Mesenchymal stem cell (in vitro differentiated cells and primary cell): ENCODE measurements at places on chromosomes 16 and 17.

DNA sequence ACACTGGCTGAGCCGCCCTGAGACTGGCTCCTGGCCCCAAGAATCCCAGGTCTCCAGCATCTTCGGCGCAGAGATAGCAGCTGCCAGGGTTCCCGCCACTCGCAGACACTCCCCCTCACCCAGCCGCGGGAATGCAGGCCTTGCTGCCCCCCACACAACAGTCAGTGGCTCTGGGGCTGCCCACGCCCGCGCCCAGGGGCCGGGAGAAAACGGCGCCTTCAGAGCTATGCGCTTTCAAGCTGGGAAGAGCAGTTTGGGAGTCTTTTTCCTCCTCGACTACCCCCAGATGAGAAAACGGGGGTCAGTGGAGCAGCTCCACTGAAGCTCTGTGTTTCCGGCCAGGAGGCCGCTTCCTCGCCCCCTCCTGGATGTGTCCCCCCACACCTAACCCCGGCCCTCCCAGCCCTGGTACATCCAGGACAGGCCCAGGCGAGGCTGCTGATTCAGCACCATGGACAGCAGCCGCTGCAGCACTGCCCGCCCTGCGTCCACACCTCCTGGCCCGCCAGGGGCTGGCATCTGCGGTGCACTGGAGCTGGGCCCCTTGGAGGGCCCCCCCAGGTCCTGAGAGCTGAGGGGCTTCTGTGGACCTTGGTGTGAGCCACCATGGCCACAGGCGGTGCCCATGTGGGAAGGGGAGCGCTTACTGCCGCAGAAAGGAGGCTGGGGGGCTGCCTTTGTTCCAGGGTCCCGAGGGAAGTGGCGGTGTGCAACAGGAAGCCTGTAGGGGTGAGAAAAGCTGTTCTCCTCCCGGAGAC lies 35.7 kb downstream of the CACNA1H start:
- DNase-seq, result peak; percentile 24

DNA sequence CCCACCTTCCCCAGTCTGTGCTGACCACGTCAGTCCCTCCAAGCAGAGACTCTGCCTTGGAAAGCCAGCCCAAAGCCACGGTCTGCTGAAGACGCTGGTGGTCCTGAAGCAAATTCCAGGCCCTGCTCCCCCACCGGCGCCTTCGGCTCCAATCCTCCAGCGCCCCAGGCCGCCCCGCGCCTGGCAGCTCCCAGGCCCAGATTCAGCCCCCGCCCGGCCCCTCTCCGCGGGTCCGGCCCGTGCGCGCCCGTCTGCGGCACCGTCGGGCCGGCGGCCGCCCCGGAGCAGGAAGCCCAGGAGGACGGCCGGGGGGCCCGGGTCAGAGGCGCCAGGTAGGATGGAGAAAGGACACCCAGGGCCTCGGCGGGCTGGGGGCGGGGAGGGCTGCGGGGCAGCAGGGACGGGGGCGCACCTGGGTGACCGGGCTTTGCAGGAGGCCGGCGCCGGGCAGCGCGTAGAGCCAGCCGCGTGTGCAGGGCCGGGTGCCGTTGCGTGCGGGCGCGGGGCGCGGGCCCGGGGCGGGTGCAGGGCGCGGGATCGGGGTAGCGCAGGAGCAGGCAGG lies 594 bp upstream of the SLC22A31 start:
- DNase-seq, result no peak

- peak; percentile 85 for DNase-seq
Observed at GRCh38 chr17:80068301-80069222, 32.1 kb downstream of the CCDC40 start.

GRCh38 chr16:424623-425081 lies 797 bp upstream of the RAB11FIP3 start:
- peak; percentile 51 for DNase-seq

GRCh38 chr16:4115209-4115948 lies 863 bp downstream of the ADCY9 start:
- DNase-seq, result peak; percentile 79

DNA sequence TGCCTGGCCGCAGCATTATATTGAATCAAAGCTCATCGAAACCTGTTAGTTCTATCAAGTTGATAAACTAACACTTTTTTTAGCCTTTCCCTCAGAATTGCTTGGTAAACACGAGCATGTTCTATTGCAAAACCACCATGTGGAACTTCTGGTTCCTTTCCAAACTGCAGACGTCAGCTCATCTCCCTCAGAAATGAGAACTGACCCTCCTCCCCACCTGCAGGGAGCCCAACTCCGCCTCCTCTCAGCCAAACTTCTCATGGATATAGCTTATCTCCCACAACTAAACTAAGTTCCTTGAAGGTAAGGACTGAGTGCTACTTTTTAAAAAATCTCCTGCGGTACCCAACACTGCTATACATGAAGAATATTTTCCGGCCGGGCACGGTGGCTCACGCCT lies 6.7 kb downstream of the SHMT1 start:
- no peak for DNase-seq

- no peak for DNase-seq
Observed at GRCh38 chr17:30237296-30238002, 2.0 kb upstream of the SLC6A4 start.
